ENCODE measurements at places on chromosomes 12 and 14.

DNA sequence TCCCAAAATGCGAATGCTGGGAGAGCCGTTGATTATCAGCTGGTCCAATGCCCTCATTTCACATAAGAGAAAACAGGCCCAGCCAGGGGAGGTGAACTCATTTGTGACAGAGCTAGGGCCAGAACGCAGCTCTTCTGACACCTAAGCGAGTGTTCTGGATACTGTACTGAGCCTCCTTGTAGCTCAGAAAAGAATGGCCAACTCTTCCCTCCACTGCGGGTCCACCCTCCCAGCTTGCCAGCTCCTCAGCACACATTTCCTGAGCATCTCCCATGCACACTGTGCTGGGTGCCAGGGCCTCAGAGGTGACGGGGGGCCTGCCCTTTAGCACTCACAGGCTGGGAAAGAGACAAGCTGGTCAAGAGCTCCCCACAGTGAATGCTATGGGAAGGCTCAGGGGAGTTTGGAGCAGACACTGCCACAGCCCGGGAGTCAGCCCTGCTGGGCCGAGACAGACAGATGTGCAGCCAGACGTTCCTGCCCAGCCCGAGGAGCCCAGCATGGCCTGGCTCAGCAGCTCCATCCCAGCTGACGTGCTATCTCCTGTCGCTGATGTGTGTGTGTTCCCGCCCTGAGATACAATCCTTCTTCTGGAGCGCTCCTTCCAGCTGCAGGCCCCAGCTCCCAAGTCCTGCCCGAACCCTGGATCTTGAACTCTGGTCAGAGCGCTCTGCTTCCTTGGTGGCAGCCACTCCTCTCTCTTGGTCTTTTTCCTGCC lies 3.5 kb downstream of the CMTM5 start:
- DNase-seq = no peak

DNA sequence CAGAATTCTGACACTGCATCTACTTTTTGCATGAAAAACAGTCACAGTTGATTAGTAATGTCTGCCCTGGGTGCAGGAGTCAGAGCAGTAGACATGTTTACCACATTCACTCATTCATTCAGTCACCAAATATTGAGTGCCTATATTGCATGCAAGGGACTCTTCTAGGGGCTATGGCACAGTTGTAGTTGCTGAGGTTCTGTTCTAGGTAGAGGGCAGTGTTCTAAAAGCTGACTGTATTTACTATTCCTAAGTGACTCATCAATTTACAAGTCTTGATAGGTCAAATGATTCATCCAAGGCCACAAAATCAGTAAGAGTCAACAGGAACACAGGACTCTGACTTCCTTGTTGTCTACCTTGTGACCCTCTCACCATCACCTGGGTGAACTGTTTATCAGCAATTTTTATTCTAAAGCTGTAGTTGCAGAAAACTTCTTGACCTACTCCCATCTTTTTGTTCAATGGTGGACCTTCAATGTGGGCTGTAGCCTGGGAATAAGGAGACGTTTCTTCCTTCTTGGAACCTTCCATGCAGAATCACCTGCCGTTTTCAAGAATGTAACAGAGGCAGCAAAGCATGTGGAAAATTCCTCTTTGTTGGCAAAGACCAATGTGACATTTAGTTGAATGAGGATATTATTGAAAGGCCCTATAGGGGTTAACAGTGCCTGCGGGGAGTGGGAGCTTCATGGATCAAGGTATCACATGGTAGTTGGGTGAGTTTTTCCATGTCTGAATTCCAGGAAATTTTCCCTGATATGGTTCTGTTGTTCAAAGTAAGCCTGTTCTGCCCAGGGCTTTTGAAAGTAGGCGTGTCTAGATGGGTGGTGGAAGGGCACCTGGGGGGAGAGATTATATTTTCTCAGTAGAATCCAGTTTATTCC lies 223.2 kb downstream of the KTN1 start:
- no peak for DNase-seq

DNA sequence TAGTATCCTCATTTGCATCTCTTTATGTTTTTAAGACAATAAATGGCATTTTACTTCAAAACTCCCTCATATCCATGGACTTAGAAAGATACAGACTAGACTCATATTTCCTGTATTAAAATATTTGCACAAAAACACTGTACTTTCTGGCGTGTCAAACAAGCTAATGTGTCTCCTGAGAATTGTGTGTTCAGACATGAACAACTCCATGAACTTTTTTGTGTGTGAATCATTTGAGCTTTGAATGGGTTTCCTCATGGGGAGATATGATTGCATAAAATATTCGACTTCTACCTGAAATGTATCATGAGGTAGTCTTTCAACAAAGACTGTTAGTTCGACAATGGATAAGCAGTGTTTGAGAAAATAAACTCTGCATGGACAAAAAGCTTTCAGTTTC lies 58.8 kb downstream of the TMEM30B start:
- no peak for DNase-seq

DNA sequence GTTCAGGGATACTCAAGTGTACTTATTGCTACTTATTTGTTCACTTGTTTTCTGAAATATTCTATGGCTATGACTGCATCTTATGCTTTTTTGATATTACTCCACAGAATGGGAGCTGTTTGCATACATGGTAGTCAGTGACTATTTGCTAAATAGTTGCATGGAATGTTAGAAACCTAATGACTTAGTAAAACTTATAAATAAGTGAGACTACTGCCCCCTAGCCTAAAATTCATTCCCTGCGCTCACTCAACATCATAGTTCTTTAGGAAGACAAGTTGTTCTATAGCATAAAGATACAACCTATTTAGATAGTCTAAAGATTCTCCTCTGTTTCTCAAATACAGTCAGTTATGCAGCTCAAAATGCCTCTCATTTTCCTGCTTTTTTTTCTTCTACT lies 305.5 kb downstream of the CEP128 start:
- no peak for DNase-seq

- no peak for DNase-seq
Measured at GRCh38 chr12:113271853-113272561, 50.7 kb downstream of the TPCN1 start.

Measured in stimulated activated CD4-positive, alpha-beta T cell treated with anti-CD3 and anti-CD28 coated beads, TNF-alpha, amount 100 ng/mL, for 4 hours (primary cell).